ENCODE measurements at places on chromosomes 1 and 21. TPM values are rescaled to one million over a fixed set of nuclear protein-coding genes. Genes with fewer than 3 reads are reported as not detected.

Gene LCE1C
- not detected for total RNA-seq

Gene GSTM1
- not detected for total RNA-seq

Gene AK5
- total RNA-seq = not detected

Gene TRIM67
- 0.17 TPM for total RNA-seq

Gene PTGS2
- total RNA-seq = 1.1 TPM

Gene KIF21B
- total RNA-seq = 2.1 TPM

Gene CELA2A
- not detected for total RNA-seq

Gene LMX1A
- 0.75 TPM for total RNA-seq

Gene SPRR2B
- not detected for total RNA-seq

Gene C1orf115
- total RNA-seq = 41.2 TPM

Gene NBL1
- 61.7 TPM for total RNA-seq

Gene RIPK4
- total RNA-seq = not detected

Gene RNF19B
- total RNA-seq = 18.4 TPM

Gene SFN
- total RNA-seq = not detected

Gene DSTYK
- 10.7 TPM for total RNA-seq

Gene CNR2
- total RNA-seq = under 0.01 TPM

Gene CD48
- total RNA-seq = 8.4 TPM

Gene CD164L2
- not detected for total RNA-seq

Gene DRAXIN
- 0.17 TPM for total RNA-seq

Gene HES2
- not detected for total RNA-seq

Gene KIAA0040
- total RNA-seq = 61.6 TPM

Gene AMY1B
- not detected for total RNA-seq

Gene NRIP1
- total RNA-seq = 112 TPM

Gene HPDL
- total RNA-seq = not detected

Gene SELE
- 0.33 TPM for total RNA-seq

Gene HJV
- not detected for total RNA-seq

Gene LCE3E
- total RNA-seq = not detected

Gene C1orf94
- total RNA-seq = not detected

Gene RGS18
- total RNA-seq = 8.1 TPM

Gene ADAMTS4
- 79.3 TPM for total RNA-seq

Gene EFNA3
- total RNA-seq = 0.44 TPM

Gene PLPPR4
- 0.75 TPM for total RNA-seq

Gene NPPA
- total RNA-seq = not detected

Gene SPRR5
- not detected for total RNA-seq

Gene SLC26A9
- not detected for total RNA-seq

Gene DENND1B
- total RNA-seq = 14.1 TPM

Gene SLC41A1
- total RNA-seq = 10.3 TPM

Gene TIAM1
- total RNA-seq = 20.0 TPM

Gene TMEM200B
- 32.1 TPM for total RNA-seq

Gene CHIA
- not detected for total RNA-seq

Gene PLEKHN1
- not detected for total RNA-seq

Gene CZIB
- total RNA-seq = 53.9 TPM

Gene SLC25A34
- total RNA-seq = 1.7 TPM

Gene NEK2
- not detected for total RNA-seq

Gene CCDC30
- 1.9 TPM for total RNA-seq

Gene ANXA9
- 0.68 TPM for total RNA-seq

Gene TMEM59
- 343 TPM for total RNA-seq

All from subcutaneous adipose tissue (tissue), 4 donors.